ENCODE measurements at places on chromosomes 12 and 14.

DNA sequence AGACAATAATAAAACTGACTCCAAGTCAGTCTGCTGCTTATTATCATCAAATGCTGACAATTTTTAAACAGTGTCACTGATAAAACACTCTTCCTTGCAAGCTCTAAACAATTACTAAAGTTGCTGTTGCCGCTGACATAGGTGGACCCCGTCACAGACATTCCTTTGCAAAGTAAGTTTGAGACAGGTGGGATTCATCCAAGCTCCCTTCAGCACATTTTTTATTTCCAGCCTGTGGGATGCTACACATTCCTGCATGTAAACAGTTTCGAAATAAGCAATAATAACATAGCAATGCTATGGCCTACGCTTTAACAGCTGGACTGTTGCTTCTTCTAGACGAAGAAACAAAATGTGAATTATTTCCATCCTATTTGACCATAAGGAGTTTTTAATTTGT lies 85.4 kb upstream of the HIF1A start:
- no peaks in the 10 kb centered on the region for H3K36me3 ChIP-seq
- no peaks in the 10 kb centered on the region for H3K4me1 ChIP-seq

DNA sequence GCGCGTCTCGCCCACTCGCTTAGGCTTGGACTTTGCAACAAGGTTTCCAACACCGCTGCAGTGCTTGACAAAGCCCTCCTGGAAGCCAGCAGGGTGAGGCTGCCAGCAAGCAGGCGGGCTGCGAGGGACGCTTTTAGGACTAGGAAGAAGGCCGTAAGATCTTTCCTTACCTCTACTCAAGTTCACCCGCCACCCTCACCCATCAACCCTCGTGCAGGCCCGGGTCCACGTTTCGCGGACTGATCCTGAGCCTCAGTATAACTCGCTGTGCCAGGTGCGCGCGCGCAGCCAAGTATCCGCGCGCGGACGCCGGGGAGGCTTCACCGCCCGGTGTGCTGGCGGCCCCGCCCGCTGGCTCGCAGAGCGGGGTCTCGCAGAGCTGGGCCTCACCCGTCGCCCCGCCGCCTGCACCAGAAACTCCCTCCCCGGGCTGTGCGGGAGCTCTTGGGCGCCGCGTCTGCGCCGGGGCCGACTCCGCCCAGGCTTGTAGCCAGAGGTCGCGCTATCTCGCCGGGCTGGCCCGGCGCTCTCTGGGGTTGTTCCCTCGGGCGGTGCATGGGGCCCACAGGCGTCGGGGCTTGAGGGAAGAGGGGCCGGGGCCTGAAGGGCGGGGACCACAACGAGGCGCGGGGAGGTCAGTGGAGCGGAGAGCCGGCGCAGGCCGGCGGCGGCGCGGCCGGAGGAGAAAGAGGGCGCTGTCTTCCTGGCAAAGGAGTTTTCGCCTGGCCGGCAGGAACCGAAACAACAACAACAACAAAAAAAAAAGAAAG lies 7.6 kb upstream of the SIX1 start:
- no peaks in the 10 kb centered on the region for H3K27me3 ChIP-seq
- peak overlapping the region; percentile 86 for H3K27ac ChIP-seq
- H3K4me1 ChIP-seq = peaks cover 23% of the 10 kb centered on the region
- H3K4me3 ChIP-seq = peak overlapping the region; percentile 68

DNA sequence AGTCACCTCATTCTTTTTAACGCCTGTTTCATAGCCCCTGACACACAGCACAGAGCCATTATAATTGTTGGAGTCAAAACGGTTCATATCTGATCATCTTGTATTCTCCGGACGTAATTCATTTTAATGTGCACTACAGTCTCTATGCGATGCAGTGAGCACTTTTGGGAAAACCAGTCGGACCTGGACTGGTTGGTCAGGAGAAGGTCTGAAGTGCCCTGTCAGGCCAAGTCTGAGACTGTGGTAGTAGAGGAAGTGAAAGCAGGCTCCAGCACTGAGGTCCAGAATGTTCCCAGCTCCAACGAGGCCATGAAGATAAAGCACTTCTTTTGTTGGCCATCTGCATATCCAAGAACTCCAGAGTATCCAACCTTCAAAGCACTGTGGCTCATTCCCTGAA lies 117.1 kb upstream of the NCOR2 start:
- no peak for DNase-seq
- peak overlapping the region; percentile 20 for H3K4me3 ChIP-seq
- H3K27me3 ChIP-seq = no peaks in the 10 kb centered on the region
- peaks cover 88% of the 10 kb centered on the region for H3K4me1 ChIP-seq
- no peaks in the 10 kb centered on the region for H3K36me3 ChIP-seq

- H3K4me1 ChIP-seq = peaks cover 19% of the 10 kb centered on the region
- no peak overlapping the region for H3K4me3 ChIP-seq
- no peaks in the 10 kb centered on the region for H3K36me3 ChIP-seq
- H3K27me3 ChIP-seq = no peaks in the 10 kb centered on the region
- peak; percentile 52 for DNase-seq
Observed at GRCh38 chr14:68598621-68599447, 194.0 kb downstream of the ZFP36L1 start.

- peaks cover 18% of the 10 kb centered on the region for H3K36me3 ChIP-seq
- H3K4me3 ChIP-seq = peak overlapping the region; percentile 87
- peaks cover 17% of the 10 kb centered on the region for H3K4me1 ChIP-seq
- peak overlapping the region; percentile 88 for H3K27ac ChIP-seq
- DNase-seq = no peak
Observed at GRCh38 chr12:49263400-49263763, 1.5 kb upstream of the TUBA1C start.

- no peak overlapping the region for H3K4me3 ChIP-seq
- H3K27ac ChIP-seq = no peak overlapping the region
- no peaks in the 10 kb centered on the region for H3K36me3 ChIP-seq
- no peak for DNase-seq
Observed at GRCh38 chr12:104627990-104628830, 171.5 kb downstream of the CHST11 start.

- H3K27ac ChIP-seq = no peak overlapping the region
- DNase-seq = no peak
- no peaks in the 10 kb centered on the region for H3K36me3 ChIP-seq
- H3K4me1 ChIP-seq = no peaks in the 10 kb centered on the region
Observed at GRCh38 chr12:111138016-111138415, 217.6 kb upstream of the MYL2 start.

- H3K4me3 ChIP-seq = peak overlapping the region; percentile 63
- peaks cover 12% of the 10 kb centered on the region for H3K4me1 ChIP-seq
- peaks cover 3% of the 10 kb centered on the region for H3K36me3 ChIP-seq
- H3K27ac ChIP-seq = peak overlapping the region; percentile 76
- no peak for DNase-seq
- H3K27me3 ChIP-seq = no peaks in the 10 kb centered on the region
Observed at GRCh38 chr14:102591372-102591943, 991 bp upstream of the RCOR1 start.

DNA sequence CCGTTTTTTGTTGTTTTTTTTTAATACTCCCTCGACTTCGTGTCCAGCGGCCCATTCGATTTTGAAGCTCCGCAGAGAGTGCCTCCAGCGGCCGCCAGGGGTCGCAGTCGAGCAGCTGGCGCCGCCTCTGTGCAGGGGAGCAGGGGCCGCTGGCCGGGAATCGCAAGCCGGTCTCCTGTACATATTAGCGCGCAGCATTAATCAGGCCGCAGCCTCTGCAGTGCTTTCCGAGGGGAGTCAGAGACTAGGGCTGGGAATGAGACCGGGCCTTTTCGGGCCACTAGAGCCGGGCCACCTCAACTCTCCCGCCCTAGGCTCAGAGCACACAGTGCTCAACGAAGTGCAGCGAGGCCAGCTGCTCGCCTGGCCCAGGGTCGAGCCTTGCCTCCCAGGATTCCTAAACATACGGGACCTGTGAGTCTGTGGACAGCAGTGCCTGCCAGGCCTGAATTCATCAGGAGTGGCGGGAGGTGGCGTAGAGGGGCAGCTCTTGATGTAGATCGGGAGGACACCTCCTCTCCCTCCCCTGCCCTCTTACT lies 81.8 kb downstream of the EMP1 start:
- H3K27ac ChIP-seq = no peak overlapping the region
- peaks cover 3% of the 10 kb centered on the region for H3K4me1 ChIP-seq
- DNase-seq = no peak

DNA sequence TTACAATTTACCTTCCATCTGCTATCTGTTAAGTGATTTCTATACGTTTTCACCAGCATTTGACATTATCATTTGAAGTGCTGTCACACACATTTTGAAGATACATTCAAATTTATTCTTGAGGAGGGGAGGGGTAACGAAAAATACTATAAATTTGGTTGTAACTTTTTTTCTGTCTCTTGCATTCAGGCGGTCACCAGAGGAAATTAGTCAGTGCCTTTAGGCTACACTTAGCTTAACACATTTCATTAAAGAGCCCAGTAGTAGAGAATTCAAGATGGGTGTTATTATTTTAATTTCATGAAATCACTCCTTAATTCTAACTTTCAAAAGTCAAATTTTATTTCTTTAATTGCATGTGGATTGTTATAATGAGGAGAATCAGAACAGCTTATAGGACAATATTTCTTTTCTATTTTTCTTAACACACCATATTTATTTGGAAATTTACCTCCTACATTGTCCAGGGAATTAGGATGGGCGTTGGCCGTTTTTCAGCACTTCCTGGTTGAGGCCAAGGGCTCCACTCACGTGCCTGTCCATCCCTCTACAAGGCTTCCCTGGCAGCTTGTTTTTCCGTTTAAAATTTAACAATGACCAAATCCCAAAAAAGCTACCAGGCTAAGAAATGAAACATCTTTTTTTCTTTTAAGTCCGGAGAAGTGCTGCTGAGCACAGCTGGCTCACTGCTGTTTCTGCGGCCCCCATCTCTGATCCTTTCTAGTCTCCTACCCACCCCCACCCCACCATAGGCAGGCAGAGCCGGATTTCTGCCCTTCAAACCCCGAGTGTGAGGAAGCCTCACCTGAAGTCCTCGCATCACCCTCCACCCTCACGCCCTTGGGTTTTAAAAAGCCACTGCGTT lies 1.1 kb upstream of the FAR2 start:
- H3K36me3 ChIP-seq = no peaks in the 10 kb centered on the region
- 0 out of 2 replicates have a peak overlapping the region, but pooled peaks have one; percentile 0 for H3K27ac ChIP-seq
- DNase-seq = no peak

DNA sequence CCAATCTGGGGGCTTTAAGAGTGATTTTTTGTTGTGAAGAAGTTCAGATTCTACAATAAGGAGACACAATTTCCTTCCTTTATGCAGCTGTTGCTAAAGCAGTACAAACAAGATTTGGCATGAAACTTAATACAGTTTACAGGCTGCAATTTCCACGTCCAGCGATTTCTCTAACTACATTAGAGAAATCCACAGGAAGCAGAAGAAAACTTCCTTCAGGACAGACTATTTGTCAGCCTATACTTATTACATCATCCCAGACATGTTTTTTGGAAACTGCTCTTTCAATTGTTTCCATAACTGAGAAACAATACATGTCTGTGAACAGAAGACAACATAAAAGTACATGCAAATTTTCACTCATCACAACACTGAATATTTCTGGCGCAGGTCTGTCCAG lies 204.3 kb downstream of the TTC7B start:
- H3K27ac ChIP-seq = no peak overlapping the region
- H3K27me3 ChIP-seq = no peaks in the 10 kb centered on the region
- H3K36me3 ChIP-seq = no peaks in the 10 kb centered on the region
- DNase-seq = no peak
- no peak overlapping the region for H3K4me3 ChIP-seq
- H3K4me1 ChIP-seq = no peaks in the 10 kb centered on the region

DNA sequence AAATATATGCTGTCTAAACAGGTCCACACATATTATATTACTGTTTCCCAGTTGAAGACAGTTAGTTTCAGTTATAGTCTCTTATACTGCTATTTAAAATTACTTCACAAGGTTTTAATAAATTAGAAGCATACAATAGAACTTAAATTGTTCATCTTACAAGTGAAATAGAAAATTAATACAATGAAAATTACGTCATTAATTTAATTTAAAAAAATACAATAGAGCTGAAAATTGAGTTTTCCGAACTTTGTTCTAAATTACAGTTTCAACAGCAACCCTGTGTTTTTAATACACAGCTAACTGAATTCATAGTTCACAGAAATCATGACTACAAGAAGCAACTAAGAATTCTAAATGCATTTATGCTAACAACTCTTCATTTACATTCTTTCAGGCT lies 525.7 kb upstream of the FOXG1 start:
- H3K4me1 ChIP-seq = no peaks in the 10 kb centered on the region
- no peaks in the 10 kb centered on the region for H3K36me3 ChIP-seq
- H3K27me3 ChIP-seq = no peaks in the 10 kb centered on the region
- H3K4me3 ChIP-seq = no peak overlapping the region
- DNase-seq = no peak

- DNase-seq = no peak
- no peaks in the 10 kb centered on the region for H3K4me1 ChIP-seq
- no peak overlapping the region for H3K27ac ChIP-seq
- H3K4me3 ChIP-seq = no peak overlapping the region
Observed at GRCh38 chr12:77163074-77164038, 98.0 kb upstream of the E2F7 start.

- no peaks in the 10 kb centered on the region for H3K27me3 ChIP-seq
- H3K27ac ChIP-seq = no peak overlapping the region
- DNase-seq = no peak
- no peaks in the 10 kb centered on the region for H3K4me1 ChIP-seq
- H3K36me3 ChIP-seq = no peaks in the 10 kb centered on the region
Observed at GRCh38 chr12:110998165-110998564, 77.8 kb upstream of the MYL2 start.

DNA sequence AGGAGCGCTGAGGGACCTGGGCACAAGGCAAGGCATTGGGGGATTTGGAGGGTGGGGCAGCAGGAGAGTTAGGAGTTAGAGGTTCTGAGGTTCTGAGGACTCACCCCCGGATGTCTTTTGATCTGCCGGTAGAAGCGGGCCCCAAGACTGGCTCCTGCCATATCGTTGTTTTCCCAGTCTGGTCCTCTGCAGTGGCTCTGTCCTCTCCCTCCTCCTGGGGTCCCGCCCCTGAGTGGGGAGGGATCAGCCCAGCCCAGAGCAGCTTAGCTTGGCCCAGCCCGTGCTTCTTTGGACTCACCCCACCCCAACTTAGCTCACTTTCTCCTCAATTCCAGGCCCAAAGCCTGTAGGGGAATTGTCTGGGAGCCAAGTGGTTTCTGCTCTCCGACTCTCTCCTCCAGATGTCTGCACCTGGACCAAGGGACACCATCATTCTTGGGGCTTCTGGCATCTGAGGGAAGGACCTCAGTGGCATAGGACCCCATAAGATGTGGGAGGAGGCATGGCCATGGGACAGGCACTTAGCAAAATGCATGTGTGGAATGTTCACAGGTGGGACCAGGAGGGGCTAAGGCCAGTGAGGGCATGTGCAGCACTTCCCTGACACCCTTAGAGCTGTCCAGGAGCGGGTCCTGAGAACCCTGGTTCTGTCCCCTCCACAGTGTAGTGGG lies 7.5 kb downstream of the SHMT2 start:
- no peaks in the 10 kb centered on the region for H3K36me3 ChIP-seq
- peaks cover 18% of the 10 kb centered on the region for H3K4me1 ChIP-seq
- DNase-seq = no peak

Data from Panc1 (cell line).